ENCODE measurements at places on chromosomes 3 and 15.

DNA sequence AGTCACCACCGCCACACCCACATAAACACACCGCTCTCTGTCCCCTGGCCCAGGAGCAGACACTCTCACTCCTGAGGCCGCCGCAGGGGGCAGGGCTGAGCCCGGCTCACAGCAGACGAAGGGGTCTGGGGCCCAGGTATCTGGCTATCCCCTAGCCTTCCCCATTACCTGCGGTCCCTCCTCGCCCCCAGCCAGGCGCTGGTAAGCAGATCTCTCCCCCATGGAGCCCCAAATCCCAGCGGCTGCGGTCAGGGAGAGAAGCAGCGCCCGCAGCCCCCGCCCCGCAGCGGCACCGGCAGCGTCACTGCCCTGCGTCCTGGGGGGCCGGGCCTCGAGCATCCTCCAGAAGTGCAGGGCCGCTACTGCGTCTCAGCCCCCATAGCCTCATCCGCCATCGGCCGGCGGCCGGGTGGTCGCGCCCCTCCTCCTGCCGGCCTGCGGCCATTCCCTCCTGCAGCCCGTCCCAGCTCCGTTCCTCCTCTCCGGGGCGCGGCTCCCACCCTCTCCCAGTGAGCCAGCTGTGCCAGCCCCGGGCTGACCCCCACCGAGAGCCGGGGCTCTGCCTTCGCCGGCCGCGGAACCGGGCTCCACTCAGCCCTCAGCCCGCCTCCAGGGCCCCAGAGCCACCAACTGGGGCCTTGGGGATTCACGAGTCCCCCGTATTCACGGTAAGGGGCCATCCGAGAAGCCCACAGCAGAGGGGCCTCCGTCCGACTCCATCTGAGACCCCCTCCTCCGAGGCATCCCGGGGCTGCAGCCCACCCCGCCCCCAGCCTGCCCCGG is 13.1 kb downstream of the TNK2 start:
- DNase-seq = no peak

- DNase-seq = peak; percentile 14
Measured at GRCh38 chr15:94576889-94577533, 345.6 kb downstream of the MCTP2 start.

DNA sequence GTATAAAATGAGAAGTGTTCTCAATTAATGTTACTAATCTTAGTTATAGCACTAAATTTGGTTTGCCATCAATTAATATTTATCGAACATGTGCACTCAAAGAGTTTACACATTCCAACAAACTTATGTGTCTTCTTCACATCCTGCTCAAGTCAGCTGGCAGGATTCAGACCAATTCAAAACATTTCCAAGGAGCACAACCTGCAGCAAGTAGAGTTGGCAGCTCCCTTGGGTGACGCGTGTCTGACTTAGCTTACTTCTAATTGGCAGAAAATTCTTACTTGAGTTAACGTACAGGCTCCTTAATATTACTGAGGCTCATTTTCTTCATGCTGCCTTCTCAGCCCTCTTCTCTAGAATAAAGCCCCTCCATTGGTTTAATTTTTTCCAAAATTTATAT is 110.4 kb upstream of the PFN2 start:
- DNase-seq = no peak

GRCh38 chr3:79421273-79421672 is 346.5 kb downstream of the ROBO1 start:
- DNase-seq = no peak

GRCh38 chr15:64050281-64051092 is 4.2 kb upstream of the DAPK2 start:
- no peak for DNase-seq

- no peak for DNase-seq
Measured at GRCh38 chr15:92603743-92604470, 51.7 kb downstream of the FAM174B start.

GRCh38 chr3:188319569-188319968 is 165.6 kb downstream of the LPP start:
- DNase-seq = peak; percentile 27

DNA sequence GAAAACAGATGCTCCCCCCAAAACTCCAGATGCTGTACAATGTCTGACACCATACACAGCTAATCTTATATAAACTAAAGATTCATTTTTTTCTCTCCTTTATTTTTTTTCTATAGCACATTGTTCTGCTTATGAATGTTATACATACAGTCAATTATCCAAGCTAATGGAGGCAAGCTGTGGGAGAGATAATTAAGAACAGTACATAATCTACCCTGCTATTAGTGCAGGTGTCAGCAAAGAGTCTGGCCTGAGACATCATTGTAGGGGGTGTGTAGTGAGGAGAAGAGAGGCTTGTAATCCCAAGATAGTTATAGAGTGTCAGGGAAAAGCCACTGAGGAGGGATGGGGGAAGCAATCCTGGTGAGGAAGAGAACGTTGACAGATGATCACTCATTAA is 25.4 kb upstream of the CHMP2B start:
- DNase-seq = peak; percentile 24

- DNase-seq = no peak
Measured at GRCh38 chr3:191966556-191966955, 505.6 kb downstream of the PYDC2 start.
